ENCODE measurements at places on chromosomes 2 and 18.

DNA sequence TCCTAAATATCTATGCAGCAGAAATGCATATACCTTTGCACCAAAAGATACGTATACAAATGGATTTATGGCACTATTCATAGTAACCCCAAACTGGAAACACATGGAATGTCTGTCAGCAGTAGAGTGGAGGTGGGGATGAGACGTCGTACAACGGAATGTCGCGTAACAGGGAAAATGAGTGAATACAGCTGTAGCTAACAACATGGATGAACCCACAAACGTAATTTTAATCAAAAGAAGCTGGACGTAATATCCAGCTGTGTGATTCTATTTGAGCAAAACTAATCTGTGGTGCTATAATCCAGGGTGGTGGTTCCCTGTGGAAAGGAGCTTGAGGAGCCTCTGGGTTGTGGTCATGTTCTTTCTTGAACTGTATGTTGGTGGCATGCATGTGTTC lies 89.9 kb downstream of the MTA3 start:
- no peak for DNase-seq

DNA sequence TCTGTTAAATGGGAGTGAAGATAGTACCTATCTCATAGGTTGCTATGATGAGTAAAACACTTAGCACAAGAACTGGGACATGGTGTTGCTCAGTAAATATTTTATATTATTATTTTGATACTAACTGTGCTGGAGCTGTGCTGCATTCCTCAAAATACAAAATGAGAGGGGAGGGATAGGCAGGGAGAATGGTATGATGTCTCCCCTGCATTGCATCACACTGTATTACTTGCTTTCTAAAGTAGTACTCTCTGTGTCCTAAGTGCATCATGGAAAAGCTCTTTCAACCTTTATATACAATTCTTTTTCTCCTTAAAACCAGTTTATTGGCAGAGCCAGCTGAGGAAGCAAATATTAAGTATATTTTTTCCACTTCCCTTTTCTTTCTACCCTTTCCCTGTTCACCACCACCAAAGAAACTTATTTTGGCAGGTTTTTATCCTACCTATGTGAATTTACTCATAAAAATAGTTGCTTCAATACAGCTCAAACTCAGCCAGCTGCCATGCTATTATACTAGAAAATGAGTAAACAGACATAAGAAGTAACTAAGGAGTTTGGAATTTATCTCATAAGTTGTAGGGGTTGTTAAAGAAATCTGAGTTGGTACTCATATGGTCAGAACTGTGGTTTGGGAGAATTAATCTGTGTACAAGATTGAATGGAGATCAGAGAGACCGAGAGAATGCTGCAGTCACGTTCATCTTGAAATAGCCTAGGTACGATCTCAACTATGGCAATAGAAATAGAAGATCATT lies 60.3 kb downstream of the EHBP1 start:
- no peak for DNase-seq

- DNase-seq, result no peak
Measured at GRCh38 chr2:29766191-29766590, 155.2 kb downstream of the ALK start.

- DNase-seq, result no peak
Measured at GRCh38 chr2:223467196-223467595, 135.0 kb downstream of the SCG2 start.

DNA sequence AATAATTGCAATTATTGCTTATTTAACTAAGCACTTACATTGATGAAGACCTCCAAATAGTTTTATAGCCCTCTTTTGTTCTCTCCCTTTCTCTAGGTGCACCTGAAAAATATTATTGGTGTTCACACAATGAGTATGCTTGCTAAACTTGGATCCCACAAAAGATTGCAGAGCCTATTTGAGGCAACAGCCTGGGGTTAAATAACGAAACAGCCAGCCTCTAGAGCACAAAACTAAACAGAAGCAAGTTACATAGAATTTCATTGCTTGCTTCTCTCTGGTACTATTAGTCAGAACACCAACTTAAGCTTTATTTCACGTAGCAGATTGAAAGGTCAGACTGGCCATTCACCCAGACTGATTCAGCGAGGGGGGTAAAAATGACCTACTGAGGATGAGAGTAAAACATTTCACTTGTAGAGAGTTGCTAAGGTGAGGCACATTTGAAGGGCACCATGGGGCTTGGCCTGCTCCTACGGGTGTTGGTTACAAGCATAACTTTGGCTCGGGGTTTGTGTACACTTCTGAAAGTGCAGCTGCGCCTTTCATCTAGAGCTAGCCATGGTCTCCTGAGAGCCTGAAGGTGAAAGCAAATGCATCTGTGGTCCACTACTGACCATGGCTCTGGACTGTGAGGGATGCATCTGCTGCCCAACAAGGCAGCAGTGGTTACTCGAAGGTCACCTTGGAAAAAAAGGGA lies 225.1 kb upstream of the LRRTM1 start:
- no peak for DNase-seq

DNA sequence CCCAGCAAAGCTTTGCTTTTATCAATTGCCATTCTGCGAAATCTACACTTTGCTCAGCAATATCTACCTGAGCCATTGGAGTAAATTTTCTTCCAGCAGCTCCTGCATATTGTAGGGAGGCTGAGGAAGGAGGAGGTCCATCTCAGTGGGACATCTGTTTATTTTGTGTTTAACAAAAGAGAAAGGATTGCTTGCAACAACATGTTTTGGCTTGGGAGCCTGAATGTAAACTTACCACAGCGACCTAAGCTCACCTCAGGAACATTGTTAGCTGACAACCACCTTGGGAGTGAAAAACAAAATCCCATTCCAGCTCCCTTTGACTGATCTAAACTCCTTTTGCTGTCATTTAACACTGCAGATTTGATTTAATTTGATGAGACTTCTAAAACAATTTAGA lies 356.1 kb downstream of the SS18 start:
- no peak for DNase-seq

- DNase-seq, result no peak
Measured at GRCh38 chr2:182715121-182715891, 751 bp upstream of the DNAJC10 start.

DNA sequence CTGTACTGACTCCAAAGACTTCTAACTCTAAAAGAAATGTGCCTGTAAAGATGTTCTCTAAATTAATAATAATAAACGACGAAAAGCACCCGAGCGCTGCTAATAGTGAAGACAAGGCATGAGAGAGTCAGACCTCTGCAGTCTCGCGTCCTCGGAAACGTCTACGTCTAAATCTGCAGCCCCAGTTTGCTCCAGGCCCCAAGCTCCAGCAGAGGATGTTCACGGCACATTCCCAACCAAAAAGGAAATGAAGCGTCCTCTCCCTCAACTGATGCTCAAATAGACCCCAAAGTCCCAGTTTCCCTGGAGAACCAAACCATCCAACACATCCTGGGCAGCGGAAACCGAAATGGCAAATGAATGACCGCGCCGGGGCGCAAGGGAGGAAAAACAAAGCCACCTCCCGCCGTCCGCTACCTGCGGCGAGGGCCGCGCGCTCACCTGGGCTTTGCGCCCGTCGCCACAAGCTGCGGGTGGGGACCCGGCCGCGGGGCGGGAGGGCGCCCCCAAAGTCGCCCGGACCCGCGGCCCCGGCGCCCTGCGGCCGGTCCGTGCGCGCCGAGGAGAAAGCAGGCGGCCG lies 47.1 kb upstream of the CCDC150 start:
- peak; percentile 42 for DNase-seq

- DNase-seq, result no peak
Measured at GRCh38 chr2:15768142-15768541, 172.2 kb upstream of the MYCN start.

- no peak for DNase-seq
Measured at GRCh38 chr2:112048887-112049286, 6.2 kb upstream of the TMEM87B start.

- no peak for DNase-seq
Measured at GRCh38 chr18:48813833-48814489, 136.8 kb downstream of the SMAD7 start.

DNA sequence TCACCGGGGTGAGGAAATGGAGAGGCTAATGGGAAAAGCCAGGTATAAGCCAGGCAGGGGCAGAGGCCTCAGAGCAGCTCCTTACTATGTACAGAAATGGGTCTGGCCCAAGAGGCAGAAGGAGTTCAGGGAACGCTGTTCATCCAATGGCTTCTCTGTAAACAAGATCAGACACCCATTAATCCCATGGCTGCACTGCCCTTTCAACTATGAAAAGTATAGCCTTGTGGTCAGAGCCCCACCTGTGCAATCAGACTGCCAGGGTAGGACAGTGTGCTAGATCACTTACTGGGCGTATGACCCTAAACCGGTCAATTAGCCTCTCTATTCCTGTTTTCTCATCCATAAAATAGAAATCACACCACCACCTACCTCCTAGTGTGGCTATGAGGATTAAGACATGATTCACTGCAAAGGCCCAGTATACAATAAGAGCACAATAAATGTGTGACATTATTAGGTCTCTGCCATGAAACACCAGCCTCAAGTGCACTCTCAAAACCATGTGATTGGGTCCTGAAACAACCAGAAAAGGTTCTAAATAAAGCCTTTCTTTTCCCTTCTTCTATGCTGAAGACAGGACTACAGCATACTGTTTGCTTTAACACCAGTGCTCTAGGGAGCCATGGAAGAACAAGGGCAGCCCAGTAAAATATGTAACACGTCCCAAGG lies 4.4 kb downstream of the ANKRD44 start:
- DNase-seq, result no peak

- no peak for DNase-seq
Measured at GRCh38 chr2:11499081-11499743, 33.3 kb upstream of the E2F6 start.

DNA sequence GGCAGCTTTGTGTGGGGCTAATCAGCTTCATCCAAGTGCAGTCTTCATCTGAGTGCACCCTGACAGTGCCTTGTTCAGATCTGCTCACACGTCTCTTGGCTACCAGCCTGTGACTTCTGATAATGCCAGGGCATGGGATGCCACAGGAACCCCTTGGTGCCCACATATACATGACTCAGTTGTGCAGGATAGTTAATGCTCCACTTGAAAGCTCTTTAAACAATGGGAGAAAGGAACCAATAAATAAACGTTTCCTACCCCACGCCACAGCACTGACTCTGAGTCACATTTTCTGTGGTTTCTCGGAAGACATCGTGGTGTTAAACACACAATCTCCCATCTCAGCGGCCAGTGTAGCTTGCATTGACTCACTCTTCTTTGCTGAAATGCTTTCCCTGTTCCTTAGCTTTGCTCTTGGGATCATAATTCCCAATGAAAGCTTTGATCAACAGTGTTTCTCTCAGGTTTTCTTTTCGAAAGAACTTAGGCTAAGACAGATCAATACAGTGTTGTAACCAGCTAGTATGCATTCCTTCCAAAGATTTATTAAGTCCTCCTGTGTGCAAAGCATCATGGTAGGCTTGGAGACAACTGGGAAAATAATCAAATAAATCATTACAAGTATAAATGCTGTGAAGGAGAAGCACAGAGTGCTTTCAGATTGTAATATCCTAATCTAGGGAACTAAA lies 142.0 kb downstream of the COPS8 start:
- no peak for DNase-seq

DNA sequence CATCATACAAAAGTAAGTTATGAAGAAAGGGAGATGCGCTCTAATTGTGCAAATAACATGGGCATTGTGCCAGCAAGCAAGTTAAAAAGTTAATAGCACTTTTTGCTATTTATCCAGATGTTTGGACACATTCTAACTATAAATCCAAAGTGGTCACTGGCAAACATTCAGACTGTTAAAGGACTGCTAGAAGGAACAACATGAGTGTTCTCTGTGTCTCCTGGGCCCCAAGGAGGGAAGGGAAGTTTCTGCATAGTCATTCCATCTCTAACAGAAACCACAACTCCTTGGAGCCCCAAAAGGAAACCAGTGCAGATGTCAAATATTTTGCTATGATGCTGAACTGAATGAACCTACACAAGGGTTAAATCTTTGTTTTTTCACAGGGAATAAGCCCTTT lies 213.3 kb upstream of the HNRNPA3 start:
- DNase-seq, result no peak

GRCh38 chr2:191773136-191773535 lies 73.8 kb downstream of the CAVIN2 start:
- no peak for DNase-seq

DNA sequence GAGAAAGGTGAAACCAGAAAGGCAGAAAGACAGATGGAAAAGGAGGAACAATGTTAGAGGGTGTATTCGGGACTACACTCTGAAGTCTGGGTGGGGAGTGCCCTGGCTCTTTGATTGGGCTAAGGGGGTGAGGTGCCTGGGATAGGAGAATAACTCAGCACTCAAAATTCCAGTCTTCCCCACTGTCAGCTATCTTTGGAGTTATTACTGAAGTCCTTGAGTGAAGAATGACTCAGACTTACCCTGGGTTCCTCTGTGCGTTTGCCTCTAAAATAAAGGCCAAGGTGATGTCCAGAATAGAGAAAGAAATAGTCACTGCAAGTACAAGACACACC lies 151.8 kb upstream of the SERPINE2 start:
- no peak for DNase-seq

DNA sequence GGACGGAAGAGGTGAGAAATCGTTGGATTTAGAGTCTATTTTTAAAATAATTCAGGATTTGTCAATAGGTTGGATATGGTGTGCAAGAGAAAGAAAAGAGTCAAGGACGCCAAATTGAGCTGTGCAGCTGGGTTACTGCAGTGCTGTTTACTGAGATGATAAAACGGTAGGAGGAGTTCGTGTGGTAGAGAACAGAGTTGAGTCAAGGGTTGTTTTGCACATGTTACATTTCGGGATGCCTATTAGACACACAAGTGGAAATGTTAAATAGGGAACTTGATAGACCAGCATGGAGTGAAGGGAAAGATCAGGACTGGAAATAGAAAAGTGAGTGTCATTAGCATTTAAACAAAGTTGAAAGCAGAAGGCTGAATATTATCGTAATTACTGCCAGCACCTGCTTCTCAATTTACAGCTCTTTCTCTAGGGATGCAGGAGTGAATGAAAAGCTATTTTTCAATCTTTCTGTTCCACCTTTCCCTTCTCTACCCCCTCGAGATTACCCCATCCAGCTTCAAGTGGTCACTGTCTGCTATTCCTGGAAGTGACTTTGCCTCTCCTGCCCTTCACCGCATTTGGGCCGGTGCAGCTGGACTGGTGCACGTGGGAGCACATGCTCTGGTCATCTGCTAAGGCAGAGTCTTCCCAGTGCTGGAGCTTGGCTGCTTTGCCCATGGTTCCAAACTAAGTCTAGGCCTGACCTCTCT lies 30.3 kb downstream of the GPR75 start:
- DNase-seq, result no peak

GRCh38 chr2:32780961-32781360 lies 153.1 kb downstream of the TTC27 start:
- DNase-seq, result no peak

GRCh38 chr18:23057096-23057495 lies 78.2 kb upstream of the CABLES1 start:
- no peak for DNase-seq

- DNase-seq, result no peak
Measured at GRCh38 chr2:20143263-20143662, 81.7 kb downstream of the SDC1 start.

GRCh38 chr2:102235491-102235890 lies 48.7 kb downstream of the IL1RL2 start:
- no peak for DNase-seq

Data from right renal pelvis (tissue), 4 donors.